ENCODE measurements at places on chromosomes 11 and 22.

DNA sequence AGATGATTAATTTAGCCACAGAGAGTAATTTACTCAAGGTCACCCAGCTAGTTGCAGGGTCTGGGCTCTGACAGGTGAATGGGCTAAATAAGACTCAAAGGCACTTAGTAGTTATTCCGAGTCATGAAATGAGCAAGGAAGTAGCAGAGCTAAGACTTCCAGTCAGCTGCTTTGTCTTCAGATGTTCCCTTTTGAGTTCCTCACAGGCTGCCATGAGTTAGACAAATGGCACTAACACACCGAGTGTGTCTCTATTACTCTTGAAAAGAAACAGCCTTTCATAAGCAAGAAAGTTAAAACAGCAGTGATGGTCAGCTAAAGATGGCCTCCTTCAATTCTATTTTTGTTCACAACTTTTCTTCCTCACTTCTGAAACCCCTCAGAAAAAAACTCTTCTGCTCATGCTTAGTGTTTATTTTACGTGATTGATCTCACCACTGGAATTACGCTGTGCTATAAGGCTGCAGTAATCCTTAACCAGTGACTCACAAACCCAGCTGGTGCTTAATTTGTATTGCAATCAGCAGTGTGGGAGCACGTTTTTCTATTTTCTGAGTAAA is 389.1 kb downstream of the AASDHPPT start:
- no peak for DNase-seq

- DNase-seq: no peak
Measured at GRCh38 chr22:32376681-32377080, 19.0 kb downstream of the RFPL3 start.

DNA sequence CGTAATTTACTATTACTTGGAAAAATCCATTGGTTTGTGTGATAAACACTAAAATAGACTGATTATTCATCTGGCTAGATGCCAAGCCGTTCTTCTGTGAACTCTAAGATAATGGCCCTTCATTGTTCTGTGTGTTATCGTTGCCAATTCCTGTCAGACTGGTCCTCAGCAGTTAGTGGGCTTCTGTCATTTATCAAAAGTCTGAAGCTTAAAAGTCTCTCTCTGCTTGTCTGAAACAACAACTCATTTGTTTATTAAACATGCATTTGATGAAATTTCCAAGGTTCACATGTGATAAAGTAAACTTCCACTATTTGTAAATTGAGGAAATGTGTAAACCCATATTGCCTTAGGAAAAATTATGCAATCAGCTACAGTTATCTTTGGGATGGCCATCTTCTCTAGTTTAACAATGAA is 21.1 kb upstream of the RDX start:
- no peak for DNase-seq

DNA sequence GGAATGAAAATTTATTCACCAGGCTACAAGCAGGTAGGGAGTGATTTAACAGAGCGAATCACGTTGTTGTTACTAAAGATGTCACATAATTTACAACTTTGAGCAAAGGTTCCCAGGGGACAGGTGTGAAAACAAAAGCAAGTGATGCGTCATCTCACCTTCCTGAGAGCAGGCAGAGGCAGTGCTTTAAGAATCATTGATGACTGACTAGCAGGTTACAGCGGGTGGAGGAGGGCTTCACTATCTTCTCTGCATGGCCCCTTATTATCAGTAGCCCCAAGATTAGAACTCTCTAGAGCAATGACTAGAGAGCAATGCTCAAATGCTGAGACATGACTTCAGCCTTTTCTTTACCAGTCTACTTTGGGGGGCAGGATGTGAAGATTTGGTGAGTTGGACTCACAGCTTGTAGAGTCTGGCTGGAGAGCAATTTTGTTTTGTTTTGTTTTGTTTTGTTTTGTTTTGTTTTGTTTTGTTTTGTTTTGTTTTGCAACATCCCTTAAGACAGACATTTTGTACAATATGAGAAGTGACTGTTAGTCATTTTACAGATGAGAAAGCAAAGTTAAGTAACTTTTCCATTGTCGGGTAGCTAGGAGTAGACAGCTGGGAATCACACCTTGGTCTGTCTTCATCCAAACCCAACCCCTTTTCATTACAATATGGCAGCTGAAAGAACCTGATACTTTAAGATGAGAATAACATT is 84.8 kb downstream of the SLC1A2 start:
- DNase-seq: no peak

DNA sequence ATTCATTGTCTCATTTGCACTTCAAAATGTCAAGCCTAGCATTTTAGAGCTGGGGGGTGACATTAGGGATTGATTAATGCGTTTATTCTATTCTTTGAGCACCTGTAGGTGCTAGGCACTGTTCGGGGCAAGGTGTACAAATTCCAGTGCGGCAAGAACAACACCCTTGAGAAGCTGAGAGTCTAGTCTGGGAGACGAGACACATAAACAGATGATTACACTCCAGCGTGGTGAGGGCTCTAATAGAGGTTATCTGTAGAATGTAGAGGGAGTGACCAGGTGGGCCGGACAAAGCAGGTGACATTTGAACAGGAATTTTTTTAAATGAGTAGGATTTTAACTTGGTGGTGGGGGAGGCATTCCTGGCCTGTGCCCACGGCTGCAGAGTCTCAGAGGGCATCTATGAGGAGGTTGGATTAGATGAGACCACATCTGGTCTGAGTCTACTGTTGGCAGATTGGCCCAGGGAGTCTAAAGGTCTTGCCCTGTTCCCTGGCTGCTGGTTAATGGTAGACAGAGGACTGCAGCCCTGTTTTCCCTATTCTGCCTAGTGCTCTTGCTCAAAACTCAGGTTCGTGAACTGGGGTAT is 970 bp downstream of the CAT start:
- DNase-seq: no peak

GRCh38 chr11:69320756-69321741 is 27.1 kb downstream of the MYEOV start:
- no peak for DNase-seq

DNA sequence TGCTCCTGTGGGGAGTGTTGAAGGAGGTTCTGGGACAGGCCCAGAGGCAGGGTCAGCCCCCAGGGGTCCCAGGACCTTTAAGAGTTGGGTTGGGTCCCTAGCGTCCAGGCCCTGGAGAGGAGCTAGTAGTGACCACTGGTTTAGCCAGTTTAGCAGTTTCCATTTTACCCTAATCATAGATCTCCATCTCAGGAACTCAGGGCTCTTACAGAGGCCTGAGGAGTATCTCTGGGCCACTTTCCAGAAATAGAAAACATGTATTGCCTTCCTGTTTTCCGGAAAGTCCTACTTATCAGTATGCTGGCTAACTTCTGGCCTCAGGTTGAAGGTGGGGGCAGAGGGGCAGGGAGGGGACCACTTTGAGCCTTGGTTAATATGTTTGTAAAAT is 13.5 kb downstream of the NCF4 start:
- DNase-seq: no peak

DNA sequence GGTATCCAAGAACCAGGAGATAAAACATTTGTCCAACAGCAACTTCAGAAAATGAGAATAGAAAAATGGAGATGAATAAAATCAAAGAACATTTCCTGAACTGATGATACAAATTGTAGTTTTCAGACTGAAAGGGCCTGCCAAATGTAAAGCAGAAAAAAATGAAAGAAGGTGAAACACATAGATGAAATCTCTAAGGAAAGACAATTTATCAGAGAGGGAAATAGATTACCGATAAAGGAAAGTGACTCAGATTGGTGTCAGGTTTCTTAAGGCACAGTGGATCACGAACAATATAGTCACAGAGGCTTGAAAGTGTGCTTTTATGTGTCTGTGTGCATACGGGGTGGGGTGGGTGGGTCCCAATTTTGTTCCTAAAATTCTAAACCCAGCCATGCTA is 4.1 kb upstream of the STT3A start:
- no peak for DNase-seq

GRCh38 chr22:41781507-41781906 is 19.0 kb upstream of the CCDC134 start:
- DNase-seq: no peak

DNA sequence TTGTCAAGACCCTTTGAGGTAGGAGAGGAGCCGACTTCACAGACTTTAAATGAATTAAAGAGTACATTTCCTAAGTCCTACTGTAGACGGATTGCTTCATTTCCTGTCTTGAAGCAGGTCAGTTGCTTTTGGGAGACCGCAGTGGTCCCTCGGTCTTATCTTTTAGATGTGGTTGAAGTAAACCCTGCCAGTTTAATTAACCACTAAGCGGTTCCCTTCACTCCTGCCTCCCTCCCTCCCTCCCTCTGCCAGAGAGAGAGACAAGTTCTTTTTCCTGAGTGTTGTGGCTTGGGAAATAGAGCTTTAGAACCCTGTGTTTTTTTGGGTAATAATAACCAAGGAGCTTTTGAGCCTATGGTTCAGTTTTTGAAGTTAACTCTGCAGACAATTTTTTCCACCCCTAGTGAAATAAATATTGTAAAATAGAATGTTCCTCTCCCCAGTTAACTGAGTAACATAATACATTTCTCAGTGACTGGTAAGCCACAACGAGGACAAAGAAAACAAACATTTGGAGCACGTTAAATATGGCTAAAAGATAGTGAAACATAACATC is 147.5 kb downstream of the LDLRAD3 start:
- DNase-seq: no peak

DNA sequence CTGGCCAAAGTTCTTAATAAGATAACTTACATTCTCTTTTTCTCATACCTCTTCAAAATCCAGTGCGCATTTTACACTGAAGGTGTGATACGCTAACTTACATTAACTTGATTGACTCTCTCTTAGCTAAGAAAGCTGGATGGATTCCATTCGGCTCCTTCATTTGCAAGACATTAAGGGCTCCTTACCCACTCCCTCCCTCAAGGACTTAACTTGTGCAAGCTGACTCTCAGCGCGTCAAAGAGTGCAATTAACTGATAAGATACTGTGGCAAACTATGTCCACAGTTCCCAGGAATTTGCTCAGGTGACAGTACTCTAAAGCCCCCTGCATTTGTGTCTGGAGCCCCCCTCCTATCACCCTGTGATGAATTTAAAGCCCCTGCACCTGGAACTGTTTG is 6.4 kb upstream of the RFPL1 start:
- DNase-seq: no peak

DNA sequence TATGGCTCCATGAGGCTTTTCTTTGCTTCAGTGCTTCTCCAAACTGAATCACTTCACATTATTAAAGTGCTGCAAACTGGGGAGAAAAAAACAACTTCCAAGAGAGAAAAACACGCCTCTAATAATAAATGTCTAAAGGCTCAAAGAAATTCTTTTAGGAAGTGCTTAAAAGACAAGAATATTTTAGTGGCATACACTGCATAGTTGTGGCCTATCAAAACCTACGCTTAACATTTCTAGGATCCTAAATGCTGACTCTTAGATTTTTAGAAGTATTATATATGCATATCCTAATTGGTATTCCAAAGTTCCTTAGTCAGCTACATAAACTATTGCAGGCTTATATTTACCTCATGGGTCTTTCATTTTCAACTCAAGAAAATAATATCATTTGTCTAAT is 879.0 kb upstream of the CCDC90B start:
- no peak for DNase-seq

- DNase-seq: no peak
Measured at GRCh38 chr22:45620706-45621105, 50.9 kb upstream of the ATXN10 start.

- DNase-seq: no peak
Measured at GRCh38 chr22:17957693-17958092, 66.7 kb downstream of the MICAL3 start.

DNA sequence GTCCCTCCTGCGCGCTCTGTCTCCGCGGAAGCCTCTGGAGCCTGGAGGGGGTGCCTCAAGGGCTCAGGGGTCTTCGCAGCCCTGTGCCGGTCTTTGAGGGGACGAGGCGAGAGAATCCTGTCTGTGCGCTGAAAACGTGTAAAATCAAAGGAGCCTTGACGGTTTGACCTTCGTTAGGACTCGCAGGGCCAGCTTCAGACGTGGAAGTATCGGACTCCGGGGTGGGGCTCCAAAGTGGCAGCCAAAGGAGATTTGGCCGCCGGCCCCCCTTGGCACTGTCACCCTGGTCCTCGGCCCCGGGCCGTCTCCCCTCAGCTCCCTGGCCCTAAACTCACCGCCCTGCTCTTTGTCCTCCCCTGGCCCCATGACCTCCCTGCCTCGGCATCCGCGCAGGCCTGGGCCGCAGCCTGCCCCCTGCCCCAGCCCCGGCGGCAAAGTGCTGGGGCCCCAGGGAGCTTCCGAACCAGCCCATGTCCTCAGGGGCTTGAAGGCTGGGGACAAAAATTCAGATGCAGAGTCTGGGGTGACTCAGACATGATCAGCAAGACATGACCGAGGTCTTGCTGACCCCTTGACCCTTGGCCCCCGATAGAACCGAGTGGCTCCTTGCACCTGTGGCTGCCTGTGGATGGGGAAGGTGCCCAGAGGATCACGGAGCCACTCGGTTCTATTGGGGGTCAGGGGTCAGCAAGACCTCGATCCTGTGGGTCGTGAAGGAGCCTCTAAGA is 6.9 kb upstream of the PHRF1 start:
- no peak for DNase-seq

Data from stimulated activated CD4-positive, alpha-beta T cell treated with anti-CD3 and anti-CD28 coated beads, TNF-alpha, amount 100 ng/mL, for 1 hour (primary cell).